ENCODE measurements at places on chromosomes 12 and 14.
A peak's percentile ranks its signal among the peaks of the same experiment; 100 is the strongest.

GRCh38 chr12:71872972-71873371 is 33.4 kb downstream of the TBC1D15 start:
- DNase-seq, result no peak

DNA sequence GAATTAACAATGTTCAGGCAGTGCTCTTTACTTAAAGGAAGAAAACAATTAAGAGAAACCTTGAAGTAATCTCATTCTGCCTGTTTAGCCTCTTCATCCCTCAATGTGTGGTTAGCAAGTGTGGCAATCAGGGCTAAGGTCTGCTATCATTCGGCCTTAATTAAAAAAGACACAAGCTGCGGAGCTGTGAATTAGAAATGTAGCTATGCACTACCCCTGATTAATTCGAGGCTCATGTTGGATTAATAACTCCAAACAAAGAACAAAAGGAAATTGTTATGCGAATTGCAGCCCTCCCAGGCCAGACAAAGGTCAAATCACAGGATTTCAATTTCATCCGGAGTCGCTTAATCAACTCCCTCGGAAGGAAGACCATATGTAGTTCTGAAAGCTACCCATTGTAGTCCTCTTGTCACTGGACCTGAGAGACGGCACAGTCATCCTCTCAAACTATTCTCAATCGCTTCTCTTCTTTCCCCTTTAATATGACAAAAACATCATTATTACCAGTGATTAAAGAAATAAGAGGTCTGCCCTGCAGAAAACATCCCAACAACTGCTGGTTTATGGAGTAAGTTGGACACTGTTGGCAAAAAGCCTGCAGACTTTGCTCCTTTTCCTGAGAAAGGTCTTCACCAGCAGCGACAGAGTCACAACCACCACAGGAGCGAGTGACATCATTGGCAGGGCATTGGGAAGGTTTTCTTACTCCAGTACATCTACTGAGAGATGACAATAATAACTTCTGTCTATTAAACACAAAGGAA is 71.1 kb upstream of the SOX5 start:
- no peak for DNase-seq

DNA sequence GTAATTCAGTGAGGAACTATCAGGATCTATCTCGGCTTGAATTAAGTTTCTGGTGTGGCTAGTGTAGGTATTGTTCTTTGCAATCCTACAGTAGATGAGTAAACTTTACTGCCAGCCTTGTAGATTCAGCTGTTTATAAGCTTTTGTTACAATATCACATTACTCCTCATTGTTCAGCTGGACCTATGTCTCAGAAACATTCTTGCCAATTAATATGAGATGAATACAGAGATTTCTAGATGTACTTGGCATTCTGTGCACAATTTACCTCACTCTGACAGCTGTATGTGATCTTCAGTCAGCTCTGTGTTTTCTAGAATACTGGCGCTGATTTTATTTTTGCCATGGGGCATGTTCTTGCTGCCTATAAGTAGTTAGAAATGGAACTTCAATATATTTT is 55.7 kb downstream of the METTL25 start:
- no peak for DNase-seq

DNA sequence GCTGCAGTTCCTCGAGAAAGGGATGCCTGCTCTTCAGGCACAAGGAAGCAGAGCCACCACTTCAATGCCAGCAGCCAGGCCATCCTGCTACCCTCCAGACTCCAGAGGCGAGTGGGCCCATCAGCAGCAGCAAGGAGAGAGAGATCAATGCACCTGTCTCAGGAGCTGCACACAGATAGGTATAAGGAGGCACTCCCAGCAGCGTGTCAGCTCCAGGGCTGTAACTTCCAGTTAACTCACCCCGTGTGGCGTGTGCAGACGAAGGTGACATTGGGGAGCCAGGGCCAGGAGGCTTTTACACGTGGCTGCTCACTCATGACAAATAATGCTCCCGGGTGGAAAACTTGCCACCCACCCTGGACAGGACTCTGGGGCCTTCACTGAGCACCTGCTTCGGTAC is 24.2 kb downstream of the GALNT16 start:
- no peak for DNase-seq

- DNase-seq, result peak; percentile 45
Measured at GRCh38 chr12:89236748-89237383, 115.4 kb downstream of the DUSP6 start.

DNA sequence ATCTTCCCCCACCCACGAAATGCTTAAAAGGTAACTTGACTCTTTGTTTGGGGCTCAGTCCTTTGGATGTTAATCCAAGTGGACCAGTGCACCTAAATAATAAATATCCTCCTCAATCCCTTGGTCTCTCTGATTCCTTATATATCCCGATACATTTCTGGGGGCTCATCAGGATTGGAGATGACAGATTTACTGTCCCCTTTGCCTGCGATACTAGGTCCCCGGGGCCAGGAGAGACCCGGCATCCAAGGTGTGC is 26.3 kb downstream of the KLRK1 start:
- no peak for DNase-seq

- no peak for DNase-seq
Measured at GRCh38 chr12:89890161-89890560, 181.5 kb upstream of the ATP2B1 start.

GRCh38 chr14:57501039-57501557 is 7.4 kb upstream of the CCDC198 start:
- no peak for DNase-seq

GRCh38 chr14:50242096-50242495 is 10.7 kb upstream of the SOS2 start:
- DNase-seq, result no peak

- no peak for DNase-seq
Measured at GRCh38 chr12:93616584-93617101, 44.2 kb downstream of the SOCS2 start.

- no peak for DNase-seq
Measured at GRCh38 chr12:96907671-96908422, 790 bp downstream of the NEDD1 start.

GRCh38 chr14:100383727-100384158 is 60.6 kb downstream of the SLC25A47 start:
- no peak for DNase-seq

GRCh38 chr12:51896236-51896635 is 8.3 kb downstream of the ANKRD33 start:
- DNase-seq, result no peak

GRCh38 chr14:61110316-61111082 is 129.5 kb downstream of the SLC38A6 start:
- no peak for DNase-seq

- no peak for DNase-seq
Measured at GRCh38 chr12:55906056-55906455, 21.6 kb downstream of the PYM1 start.

DNA sequence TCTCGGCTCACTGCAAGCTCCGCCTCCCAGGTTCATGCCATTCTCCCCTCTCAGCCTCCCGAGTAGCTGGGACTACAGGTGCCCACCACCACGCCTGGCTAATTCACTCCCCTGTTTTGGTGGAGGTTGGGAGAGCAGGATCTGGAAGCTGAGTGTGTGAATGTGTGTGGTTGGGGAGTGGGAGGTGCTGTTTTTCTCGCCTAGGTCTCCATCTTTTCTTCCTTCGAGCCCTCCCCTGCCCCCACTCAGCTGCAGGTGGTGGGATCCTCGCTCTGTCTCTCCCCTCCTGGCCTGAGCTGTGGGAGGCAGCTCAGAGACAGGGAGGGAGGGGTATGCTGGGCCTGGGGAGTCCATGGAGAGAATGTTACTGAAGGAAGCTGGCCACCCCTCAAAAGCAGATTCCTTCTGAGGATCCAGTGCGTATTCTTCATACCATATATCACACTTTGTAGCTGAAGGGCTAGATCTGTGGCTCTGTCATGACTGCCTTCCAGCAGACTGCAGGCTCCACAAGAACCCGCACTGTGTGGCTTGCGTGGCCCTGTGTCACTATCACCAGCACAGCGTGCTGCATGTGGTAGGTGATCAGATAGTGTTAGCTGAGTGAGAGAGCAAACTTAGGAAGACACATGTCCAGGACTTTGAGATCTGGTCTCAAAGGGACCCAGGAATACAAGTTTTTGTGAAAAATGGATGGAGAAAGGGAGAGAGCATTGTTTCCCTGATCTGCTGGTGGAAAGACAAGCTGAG is 2.8 kb downstream of the KRT83 start:
- no peak for DNase-seq

DNA sequence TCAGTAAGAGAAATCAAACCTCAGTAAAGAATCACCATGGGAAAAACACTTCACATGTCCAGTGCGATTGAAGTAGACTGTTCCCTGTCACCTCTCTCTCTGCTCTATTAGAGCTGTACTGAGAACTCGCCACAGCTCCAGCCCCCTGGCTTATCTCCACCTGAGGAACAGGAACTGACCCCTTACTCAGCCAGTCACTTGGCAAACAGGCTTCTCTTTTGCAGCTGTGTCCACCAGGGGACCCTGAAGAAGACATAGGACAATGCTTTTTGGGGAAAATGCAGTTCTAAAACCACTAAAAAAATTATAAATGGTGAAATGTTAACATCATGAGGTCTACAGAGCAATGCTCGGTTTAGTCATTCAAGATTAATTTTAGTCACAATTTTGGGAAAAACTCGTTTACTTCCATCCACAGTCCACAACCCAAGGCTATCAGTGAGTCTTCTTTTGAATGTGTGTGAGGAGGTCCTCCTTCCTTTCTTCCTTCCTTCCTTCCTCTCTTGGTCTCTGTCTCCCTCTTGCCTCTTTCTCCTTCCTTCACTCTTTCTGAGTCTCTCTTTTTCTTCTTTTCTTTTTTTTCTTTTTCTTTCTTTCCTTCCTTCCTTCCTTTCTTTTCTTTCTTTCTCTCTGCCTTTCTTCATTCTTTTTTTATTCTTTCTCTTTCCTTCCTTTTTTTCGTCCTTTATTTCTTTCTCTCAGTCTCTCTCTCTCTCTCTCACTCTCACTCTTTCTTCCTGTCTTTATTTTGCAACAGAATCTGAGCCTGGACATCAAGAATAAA is 1189.5 kb upstream of the TMEM132C start:
- DNase-seq, result no peak

- peak; percentile 62 for DNase-seq
Measured at GRCh38 chr14:52862632-52863333, 71.4 kb upstream of the GNPNAT1 start.

DNA sequence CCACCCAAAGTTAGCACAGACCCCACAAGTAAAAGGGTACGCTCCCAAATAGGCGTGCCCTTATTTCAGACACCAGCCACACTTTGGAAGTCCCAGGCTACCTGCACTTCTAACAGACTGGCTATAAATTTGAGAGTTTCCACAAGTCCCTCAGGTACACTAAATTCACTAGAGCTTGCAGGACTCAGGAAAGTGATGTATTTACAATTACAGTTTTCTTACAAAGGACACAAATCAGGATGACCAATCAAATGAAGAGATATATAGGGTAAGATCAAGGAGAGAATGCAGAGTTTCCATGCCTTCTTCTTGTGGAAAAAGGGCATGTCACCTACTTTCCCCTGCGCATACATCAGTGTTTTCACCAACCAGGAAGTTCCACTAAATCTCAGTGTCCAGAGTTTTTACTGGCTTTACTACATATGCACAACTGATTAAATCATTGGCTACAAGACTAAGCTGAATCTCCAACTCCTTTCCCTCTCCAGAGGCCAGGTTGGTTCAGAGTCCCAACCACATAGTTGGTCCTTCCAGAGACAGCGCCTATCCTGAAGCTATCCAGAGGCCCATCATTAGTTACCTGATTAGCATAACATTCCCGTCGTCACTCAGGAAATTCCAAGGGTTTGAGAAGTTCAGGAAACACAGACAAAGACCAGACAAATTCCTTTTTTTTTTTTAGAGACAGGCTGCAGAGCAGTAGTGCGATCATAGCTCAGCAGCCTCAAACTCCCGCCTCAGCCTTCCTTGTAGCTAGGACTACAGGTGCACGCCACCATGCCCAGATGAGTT is 84.2 kb downstream of the DENND5B start:
- no peak for DNase-seq

- DNase-seq, result no peak
Measured at GRCh38 chr14:38786921-38787320, 316.1 kb downstream of the SEC23A start.

DNA sequence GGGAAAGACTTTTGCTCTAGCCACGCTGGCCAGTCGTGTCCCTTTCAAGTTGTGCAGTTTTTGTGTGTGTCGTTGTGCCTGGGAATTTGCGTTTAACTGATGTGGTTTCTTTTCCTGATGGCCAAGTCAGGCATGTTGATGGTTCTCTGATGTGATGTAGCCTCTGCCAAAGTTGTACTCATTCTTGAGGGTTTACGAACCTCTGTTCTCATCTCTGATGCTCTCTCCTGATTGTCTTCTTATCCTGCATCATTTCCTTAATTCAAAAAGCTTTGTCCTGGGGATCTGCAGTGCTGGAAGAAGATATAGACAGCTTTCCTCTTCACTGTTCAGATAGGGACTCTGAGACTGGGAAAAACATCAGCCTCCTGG is 25.4 kb downstream of the CD9 start:
- no peak for DNase-seq

DNA sequence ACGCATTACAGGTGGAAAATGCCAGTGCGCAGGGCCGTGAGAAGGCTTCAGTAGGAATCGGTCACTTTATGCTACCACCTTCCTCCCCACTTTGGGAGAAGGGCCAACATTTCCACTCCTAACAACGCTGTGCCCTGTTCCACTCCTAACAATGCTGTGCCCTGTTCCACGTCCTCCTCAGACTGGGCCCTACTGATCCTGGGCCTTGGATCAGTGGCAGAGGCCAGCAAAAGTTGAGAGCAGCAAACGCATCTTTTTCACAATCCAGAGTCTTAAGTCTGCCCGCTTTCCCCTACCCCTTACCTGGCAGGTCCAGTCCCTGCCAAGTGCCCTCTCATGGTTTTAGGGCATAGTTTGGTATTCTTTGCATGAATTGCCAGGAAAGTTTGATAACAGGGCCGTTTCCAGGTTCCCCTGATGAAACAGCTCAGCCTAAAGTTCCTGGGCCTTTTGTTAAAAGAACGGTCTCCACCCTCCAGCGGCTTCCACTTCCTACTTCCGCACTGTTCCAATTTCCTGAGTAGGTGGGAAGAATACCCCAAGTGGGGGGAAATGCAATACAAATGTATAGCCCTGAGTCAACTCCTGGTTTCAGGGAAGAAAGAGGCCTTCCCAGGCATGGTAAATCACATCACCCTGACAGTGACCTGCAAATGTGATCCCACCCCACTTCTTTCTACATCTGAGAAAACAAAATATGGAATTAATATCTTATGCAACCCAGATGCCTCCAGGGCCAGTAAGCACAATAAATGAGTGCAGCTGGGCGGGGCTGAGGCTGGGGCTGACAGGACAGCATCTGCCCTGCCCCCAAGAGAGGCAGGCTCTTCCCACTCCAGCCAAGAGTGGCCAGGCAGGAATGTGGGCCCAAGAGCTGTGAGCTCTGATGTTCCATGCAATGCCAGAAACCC is 15.0 kb downstream of the KCTD10 start:
- peak; percentile 96 for DNase-seq

GRCh38 chr12:66190519-66191370 is 1.7 kb downstream of the IRAK3 start:
- DNase-seq, result no peak

- peak; percentile 25 for DNase-seq
Measured at GRCh38 chr12:77442633-77443032, 377.3 kb upstream of the E2F7 start.

- no peak for DNase-seq
Measured at GRCh38 chr12:52423035-52423434, 11.1 kb downstream of the KRT75 start.
